ENCODE measurements at places on chromosomes 13 and 19. TPM values are rescaled to one million over a fixed set of nuclear protein-coding genes. Genes with fewer than 3 reads are reported as not detected.

- no peak overlapping the region for H3K4me3 ChIP-seq
- no peak overlapping the region for H3K27ac ChIP-seq
- no peaks in the 10 kb centered on the region for H3K36me3 ChIP-seq
- DNase-seq = no peak
These were observed 1189.7 kb downstream of the EFNB2 start for GRCh38 chr13:105345730-105346129.

- no peaks in the 10 kb centered on the region for H3K27me3 ChIP-seq
- no peaks in the 10 kb centered on the region for H3K4me1 ChIP-seq
- DNase-seq = no peak
- no peak overlapping the region for H3K27ac ChIP-seq
- no peaks in the 10 kb centered on the region for H3K36me3 ChIP-seq
- H3K4me3 ChIP-seq = no peak overlapping the region
These were observed 937.9 kb downstream of the EFNB2 start for GRCh38 chr13:105597573-105597972.

DNA sequence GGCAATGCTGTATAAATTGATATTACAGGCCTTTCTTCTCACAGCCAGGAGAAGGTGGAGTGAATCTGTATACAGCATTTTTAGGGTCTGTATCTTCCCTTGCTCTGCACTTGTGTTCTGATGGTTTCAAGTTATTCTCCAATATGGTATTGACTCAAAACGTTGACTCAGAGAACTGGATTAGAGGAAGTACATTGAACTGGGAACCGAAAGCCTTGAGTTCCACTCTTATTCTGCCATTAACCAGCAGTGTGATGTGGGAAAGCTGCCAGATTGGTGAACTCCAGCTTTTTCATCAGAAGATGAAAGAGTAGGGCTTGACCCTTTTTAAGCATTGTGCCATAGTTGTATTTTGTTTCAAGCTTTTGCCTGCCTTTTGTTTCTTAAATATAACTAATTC lies 167.7 kb downstream of the SPRY2 start:
- no peak overlapping the region for H3K27ac ChIP-seq
- no peaks in the 10 kb centered on the region for H3K27me3 ChIP-seq
- H3K4me3 ChIP-seq = no peak overlapping the region
- DNase-seq = no peak
- H3K36me3 ChIP-seq = no peaks in the 10 kb centered on the region

DNA sequence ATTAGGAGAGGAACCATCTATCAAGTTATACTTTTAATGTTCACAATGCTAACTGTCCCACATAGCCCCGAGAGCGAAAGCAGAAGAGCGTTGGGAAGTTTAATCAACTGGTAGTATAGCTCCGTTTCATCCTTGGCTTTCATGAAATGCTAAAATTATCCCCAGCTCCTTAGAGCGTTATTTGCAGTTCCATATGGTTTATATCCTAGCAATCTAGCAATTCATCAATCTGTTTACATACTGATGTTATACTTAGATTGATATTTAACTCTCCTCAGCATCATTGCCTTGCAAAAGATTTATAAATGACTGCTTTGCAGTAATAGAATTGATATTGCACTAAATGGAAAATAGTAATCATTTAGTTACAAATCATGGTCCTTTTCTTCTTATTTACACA lies 419.8 kb downstream of the COG6 start:
- no peak for DNase-seq
- no peak overlapping the region for H3K4me3 ChIP-seq
- peaks cover 7% of the 10 kb centered on the region for H3K4me1 ChIP-seq
- no peaks in the 10 kb centered on the region for H3K36me3 ChIP-seq
- no peak overlapping the region for H3K27ac ChIP-seq

DNA sequence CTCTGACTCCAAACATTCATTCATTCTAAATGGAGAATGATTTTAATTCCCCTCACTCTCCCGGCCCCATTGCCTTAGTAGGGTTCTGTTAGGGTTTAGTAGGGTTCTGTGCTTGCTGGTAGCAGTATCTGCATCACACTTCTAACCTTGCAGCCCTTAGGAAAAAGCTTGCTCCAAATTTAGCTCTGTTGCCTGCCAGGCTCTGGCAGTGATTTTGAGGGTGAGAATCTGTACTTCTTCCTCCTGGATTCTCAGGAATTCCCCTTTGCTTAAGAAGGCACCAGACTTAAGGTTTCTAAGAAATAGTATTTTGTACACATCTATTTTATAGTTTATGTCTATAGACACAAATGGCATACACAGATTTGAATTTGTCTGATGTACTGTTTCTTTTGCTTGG lies 14.7 kb downstream of the B3GLCT start:
- H3K36me3 ChIP-seq = no peaks in the 10 kb centered on the region
- H3K4me1 ChIP-seq = no peaks in the 10 kb centered on the region
- H3K27ac ChIP-seq = no peak overlapping the region
- H3K27me3 ChIP-seq = no peaks in the 10 kb centered on the region

DNA sequence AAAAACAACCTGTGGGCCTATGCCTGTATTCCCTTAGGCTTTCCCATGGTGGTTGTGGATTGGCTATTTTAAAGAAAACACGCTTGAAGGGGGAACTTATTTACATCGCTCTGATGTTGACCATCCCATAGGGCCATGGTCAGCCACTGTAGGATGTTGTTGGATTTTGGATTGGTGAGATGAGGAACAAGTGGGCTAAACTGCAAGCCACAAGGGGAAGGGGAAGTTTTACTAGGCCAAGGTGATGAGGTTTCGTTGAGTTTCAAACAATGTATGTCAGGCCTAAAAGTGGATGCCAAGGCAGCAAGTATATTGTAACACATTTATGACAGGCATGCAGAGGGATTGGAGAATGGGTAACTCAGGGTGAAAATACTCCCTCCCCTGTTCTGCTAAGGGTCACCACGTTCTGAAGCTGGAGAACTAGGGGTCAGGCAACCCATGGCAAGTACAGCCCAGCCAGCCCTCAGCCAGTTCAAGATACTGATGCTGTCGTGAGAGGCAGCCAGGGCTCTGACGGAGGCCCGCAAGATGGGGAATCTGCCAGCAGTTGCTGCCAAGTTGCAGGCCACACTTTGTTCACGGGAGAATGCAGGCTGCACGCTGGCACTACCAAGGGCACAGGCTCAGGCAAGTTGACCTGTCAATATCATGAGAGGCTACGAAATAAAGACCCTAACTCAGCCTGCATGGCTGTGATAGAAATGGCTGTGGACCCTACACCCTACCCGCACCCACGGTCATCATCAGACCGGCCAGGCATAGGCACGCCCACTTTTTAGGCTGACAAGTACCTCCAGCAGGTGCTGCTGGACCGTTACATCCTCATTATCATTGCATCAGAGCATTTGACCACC lies 11.1 kb downstream of the IRGC start:
- no peak overlapping the region for H3K4me3 ChIP-seq
- H3K36me3 ChIP-seq = peaks cover 35% of the 10 kb centered on the region
- H3K27me3 ChIP-seq = no peaks in the 10 kb centered on the region
- H3K27ac ChIP-seq = no peak overlapping the region
- peak; percentile 37 for DNase-seq

GRCh38 chr13:92177966-92178365 lies 779.5 kb downstream of the GPC5 start:
- H3K27me3 ChIP-seq = no peaks in the 10 kb centered on the region
- H3K36me3 ChIP-seq = no peaks in the 10 kb centered on the region
- no peak for DNase-seq
- H3K27ac ChIP-seq = no peak overlapping the region
- no peaks in the 10 kb centered on the region for H3K4me1 ChIP-seq
- no peak overlapping the region for H3K4me3 ChIP-seq

DNA sequence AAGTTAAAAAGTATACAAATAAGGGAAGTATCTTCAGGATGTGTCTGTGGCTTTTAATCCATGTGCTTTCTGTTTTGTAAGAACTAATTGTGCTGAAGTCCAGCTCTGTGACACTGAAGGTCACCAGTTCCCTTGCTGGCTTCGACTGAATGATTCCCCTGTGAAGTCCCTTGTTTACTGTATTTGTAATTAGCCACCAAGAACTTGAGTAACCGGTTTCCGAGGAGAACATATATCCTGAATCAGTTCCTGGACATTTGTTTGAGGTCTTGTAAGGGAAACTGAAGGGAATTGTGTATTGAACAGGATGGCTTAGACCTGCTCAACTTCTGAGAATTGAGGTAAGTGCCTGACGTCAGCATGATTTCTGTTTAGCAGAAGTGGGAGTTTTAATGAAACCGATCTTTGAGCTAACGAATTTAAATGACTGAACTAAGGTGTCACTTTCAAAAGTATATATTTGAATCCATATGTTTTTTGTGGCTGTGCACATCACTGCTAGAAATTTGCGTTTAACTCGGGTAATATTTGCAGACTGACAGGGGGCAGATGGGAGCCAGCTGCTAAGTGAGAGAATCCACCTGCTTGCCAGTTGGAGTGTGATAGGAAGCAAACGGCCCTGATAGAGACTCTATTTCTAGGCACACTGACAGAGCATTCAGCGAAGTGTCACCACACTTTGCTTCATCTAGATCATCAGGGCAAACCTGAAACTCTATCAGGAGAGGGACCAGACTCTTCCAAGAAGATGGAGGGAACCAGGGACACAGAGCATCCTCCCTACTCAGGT lies 530.0 kb downstream of the RFC3 start:
- no peaks in the 10 kb centered on the region for H3K27me3 ChIP-seq
- no peak for DNase-seq
- no peaks in the 10 kb centered on the region for H3K4me1 ChIP-seq
- no peak overlapping the region for H3K4me3 ChIP-seq
- no peak overlapping the region for H3K27ac ChIP-seq

DNA sequence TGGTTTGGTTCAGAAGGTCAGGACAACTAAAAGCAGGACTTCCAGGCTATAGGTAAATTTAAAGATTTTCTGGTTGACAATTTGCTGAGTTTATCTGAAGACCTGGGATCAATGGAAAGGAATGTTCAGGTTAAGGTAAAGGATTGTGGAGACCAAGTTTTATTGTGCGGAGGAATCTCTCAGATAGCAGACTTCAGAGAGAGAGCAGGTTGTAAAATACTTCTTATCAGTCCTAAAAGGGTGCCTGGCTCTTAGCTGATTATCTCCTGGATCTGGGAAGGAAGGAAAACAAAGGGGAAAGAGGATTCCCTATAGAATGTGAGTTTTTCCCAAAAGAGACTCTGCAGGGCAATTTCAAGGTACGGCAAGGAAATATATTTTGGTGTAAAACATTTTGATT lies 851.5 kb downstream of the DACH1 start:
- no peaks in the 10 kb centered on the region for H3K36me3 ChIP-seq
- H3K27ac ChIP-seq = no peak overlapping the region
- DNase-seq = no peak
- no peaks in the 10 kb centered on the region for H3K27me3 ChIP-seq
- no peaks in the 10 kb centered on the region for H3K4me1 ChIP-seq

GRCh38 chr19:19538061-19538784 lies at the start of gene CILP2:
Gene CILP2, plus strand, starts transcription at chr19:19538265. Its CDS starts 85 bp downstream, at chr19:19538350.
- H3K36me3 ChIP-seq = no peaks in the 10 kb centered on the region
- no peak within 1 kb of the TSS for H3K4me3 ChIP-seq
- H3K4me1 ChIP-seq = peaks cover 38% of the 10 kb centered on the region
- peak; percentile 60 for DNase-seq
- no peak within 1 kb of the TSS for H3K27ac ChIP-seq

- H3K4me3 ChIP-seq = no peak overlapping the region
- no peaks in the 10 kb centered on the region for H3K4me1 ChIP-seq
- no peak for DNase-seq
- no peaks in the 10 kb centered on the region for H3K36me3 ChIP-seq
These were observed 41.6 kb upstream of the CHST8 start for GRCh38 chr19:33580026-33580644.

DNA sequence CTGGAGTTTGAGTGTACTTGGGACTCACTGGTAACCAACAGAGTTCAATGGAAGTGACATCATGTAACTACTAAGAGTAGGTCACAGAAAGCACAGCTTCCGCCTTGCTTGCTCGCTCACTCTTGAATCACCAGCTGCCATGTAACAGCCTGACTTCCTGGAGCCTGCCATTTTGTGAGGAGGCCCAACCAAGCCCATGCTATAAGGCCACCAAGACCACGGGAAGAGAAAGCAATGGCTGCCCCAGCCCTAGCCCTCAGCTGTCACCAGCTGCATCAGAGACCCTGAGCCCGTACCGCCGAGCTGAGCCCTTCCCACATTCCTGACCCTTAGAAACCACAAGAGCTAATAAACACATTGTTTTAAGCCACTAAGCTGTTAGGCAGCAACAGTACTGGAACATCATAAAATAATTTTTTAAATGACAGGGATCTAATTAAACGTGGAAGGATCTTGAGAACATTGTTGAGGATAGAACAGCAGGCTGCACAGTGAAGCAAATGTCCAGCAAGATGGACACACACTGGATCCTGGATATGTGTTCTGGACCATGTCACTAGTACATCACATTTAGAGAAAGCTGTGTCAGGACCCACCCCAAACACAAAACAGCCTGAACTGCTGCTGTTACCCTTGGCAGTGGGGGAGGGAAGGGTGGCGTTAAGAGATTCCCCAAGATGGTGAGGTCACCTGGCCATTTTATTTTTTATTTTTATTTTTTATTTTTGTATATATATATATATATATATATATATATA lies 21.7 kb upstream of the LDLR start:
- H3K36me3 ChIP-seq = no peaks in the 10 kb centered on the region
- no peaks in the 10 kb centered on the region for H3K4me1 ChIP-seq
- H3K27ac ChIP-seq = no peak overlapping the region
- H3K4me3 ChIP-seq = no peak overlapping the region
- H3K27me3 ChIP-seq = no peaks in the 10 kb centered on the region

- no peak overlapping the region for H3K4me3 ChIP-seq
- H3K27me3 ChIP-seq = no peaks in the 10 kb centered on the region
- no peak for DNase-seq
- H3K36me3 ChIP-seq = no peaks in the 10 kb centered on the region
- H3K4me1 ChIP-seq = no peaks in the 10 kb centered on the region
These were observed 553.1 kb downstream of the IRS2 start for GRCh38 chr13:109233293-109233692.

- no peaks in the 10 kb centered on the region for H3K27me3 ChIP-seq
- no peak overlapping the region for H3K27ac ChIP-seq
- no peak overlapping the region for H3K4me3 ChIP-seq
- peak; percentile 88 for DNase-seq
- peaks cover 18% of the 10 kb centered on the region for H3K4me1 ChIP-seq
These were observed 3.7 kb downstream of the WDR87 start for GRCh38 chr19:37902668-37903067.

GRCh38 chr13:82976499-82976898 lies 905.8 kb downstream of the SLITRK1 start:
- H3K27ac ChIP-seq = no peak overlapping the region
- H3K4me3 ChIP-seq = no peak overlapping the region
- no peaks in the 10 kb centered on the region for H3K36me3 ChIP-seq

GRCh38 chr13:98393873-98394272 lies 183.0 kb downstream of the STK24 start:
- no peak overlapping the region for H3K4me3 ChIP-seq
- H3K36me3 ChIP-seq = no peaks in the 10 kb centered on the region
- H3K27ac ChIP-seq = no peak overlapping the region
- no peak for DNase-seq
- no peaks in the 10 kb centered on the region for H3K4me1 ChIP-seq

The ONECUT3 gene
- total RNA-seq = not detected

The OR7C1 gene
- not detected for total RNA-seq

The TUBB4A gene
- 21.9 TPM for total RNA-seq

The SBK2 gene
- total RNA-seq = not detected

The ZNF844 gene
- 33.7 TPM for total RNA-seq

The GCDH gene
- total RNA-seq = 61.2 TPM
